ENCODE measurements at places on chromosomes 1 and 21.

DNA sequence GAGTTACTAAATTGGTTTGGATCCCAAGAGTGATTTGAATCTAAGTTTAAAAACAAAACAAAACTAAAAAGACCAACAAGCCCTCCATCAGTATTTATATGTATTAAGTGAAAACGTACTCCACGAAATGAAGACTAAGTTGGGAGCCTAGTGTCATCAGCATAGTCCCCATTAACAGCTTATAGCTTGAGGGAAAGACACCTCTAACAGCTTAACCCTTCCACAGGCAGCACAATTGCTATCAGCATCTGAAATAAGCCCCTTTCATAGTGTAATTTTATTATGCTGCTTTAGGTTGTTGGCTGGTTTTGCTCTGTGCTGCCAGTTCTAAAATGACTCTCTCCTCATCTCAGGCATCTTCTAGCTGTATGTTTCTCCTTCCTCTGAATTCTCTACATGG is 25.8 kb upstream of the ST6GALNAC5 start:
- no peak for DNase-seq

- no peak for DNase-seq
Observed at GRCh38 chr1:201093561-201093960, 18.7 kb downstream of the CACNA1S start.

DNA sequence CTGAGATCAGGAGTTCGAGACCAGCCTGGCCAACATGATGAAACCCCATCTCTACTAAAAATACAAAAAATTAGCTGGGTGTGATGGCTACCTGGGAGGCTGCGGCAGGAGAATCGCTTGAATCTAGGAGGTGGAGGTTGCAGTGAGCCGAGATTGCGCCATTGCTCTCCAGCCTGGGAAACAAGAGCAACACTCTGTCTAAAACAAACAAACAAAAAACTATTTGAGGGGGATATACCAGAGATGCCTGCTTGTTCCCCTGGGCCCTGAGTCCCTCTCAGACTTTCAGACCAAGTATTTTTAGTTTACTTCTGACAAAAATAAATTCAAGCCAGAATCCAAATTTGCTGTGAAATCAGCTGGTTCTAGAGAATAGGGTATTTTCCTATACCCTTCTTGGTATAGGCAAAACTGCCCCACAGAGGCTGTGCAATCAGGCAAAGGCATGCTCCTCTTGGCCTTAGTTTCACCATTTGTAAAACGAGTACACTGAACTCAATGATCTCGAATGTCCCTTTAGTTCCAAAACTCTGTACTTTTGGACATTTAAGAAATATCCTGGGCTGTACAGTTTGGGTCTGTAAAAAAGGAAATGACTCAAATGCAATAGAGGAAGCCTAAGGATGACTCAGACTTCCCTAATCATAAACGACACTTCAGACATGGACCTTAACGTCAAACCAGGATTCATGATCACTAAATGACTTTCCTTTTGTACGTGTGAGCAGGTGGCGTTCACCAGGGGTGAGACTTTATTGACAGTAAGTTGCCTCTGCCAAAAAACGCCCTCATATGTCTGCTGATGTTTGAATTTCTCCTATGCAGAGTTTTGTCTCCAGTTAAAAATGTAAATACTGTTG is 16.1 kb downstream of the ENSA start:
- peak; percentile 53 for DNase-seq

- no peak for DNase-seq
Observed at GRCh38 chr1:226702957-226703831, 35.9 kb downstream of the ITPKB start.

GRCh38 chr1:212458817-212459216 is 26.1 kb downstream of the NENF start:
- DNase-seq, result no peak

- no peak for DNase-seq
Observed at GRCh38 chr1:228073061-228073856, 9.2 kb upstream of the ARF1 start.

DNA sequence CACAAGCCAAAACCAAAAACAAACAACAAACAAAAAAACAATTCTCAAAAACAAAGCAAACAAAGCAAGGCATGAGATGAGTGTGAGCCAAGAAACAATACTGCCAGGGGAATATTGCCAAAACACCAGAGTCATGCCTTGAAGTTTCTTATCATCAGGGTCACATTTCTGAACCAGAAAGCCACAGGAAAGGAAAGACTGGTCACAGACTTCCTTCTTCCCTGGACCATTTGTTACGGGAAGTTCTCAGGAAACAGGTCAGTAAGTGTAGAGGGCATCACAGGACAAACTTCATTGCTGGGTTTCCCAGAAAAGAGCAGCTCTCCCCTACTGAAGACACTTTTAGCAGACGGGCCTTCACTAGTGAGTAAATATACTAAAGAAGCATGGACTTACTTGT is 191.2 kb downstream of the GABPA start:
- DNase-seq, result no peak

GRCh38 chr1:204219971-204220616 is 6.3 kb upstream of the GOLT1A start:
- DNase-seq, result no peak

- no peak for DNase-seq
Observed at GRCh38 chr1:182527680-182528079, 61.4 kb downstream of the RNASEL start.

GRCh38 chr1:109263234-109263596 is 13.9 kb downstream of the CELSR2 start:
- DNase-seq, result no peak

GRCh38 chr1:62528015-62528414 is 69.3 kb upstream of the ANGPTL3 start:
- DNase-seq, result no peak

DNA sequence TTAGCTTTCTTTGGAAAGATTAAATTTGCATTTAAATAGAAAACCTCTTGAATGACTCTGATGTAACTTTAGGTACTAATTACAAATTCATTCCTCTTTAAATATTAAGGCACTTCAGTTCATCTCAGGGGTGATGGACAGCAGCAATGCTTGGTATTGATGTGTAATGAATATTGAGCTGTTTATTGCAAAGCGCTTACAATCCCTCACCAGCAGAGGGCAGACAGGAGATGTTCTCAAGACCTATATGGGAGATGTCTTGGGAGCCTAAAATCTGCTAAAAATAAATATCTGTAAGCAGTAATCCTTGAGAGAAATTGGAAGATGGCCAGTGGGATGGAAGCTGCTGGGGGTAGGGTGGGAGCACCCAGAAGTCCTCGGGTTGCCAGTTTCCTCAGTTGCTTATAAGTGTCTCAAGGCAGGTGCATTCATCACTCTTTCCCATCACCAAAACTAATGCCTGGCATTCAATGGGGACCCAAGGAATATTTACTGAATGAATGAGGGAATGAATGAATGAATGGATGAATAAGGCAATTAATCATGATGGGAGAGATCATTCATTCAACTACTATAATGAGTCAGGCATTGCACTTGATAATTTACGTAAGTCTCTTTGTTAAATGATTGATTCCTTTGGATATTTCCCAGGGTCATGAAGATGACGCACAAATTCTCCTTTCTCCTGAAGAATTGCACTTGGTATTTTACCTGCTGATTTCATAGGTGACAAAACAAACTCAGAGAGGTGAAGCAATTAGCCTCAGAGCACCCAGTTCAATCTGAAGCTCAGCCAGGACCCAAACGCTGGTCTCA is 2.3 kb downstream of the KLHDC8A start:
- peak; percentile 35 for DNase-seq

GRCh38 chr1:199667089-199667488 is 360.4 kb upstream of the NR5A2 start:
- DNase-seq, result no peak

All from stimulated activated CD4-positive, alpha-beta T cell treated with anti-CD3 and anti-CD28 coated beads, TNF-alpha, amount 100 ng/mL, for 48 hours (primary cell).